ENCODE measurements at places on chromosomes 1 and 21.

DNA sequence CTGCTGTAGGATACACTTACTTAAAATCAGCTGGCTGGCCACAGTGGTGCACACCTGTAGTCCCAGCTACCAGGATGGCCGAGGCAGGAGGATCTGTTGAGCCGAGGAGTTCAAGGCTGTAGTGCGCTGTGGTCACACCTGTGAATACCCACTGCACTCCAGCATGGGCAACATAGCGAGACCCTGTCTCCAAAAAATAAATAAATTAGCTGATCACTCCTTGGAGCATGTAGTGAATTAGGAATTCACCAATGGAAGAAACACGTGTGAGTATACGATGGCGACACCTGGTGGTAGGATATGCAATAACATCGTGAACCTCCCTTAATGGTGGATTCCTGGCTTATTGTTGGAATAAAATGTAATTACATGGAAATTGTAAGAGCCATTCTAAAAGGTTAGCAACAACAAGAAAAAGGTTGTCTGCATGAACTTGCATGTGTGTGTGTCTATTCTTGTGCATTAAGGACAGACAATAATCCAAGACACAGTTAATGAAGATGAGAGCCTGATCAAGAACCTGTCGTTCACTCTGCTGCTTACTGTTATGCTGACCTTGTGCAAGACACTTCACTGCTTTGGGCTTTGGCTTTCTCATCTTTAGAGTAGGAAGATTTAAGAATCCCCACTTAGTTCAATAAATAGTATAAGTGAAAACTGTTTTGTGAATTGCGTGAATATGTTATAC, 38.6 kb upstream of the COX20 start:
- DNase-seq = peak; percentile 49

DNA sequence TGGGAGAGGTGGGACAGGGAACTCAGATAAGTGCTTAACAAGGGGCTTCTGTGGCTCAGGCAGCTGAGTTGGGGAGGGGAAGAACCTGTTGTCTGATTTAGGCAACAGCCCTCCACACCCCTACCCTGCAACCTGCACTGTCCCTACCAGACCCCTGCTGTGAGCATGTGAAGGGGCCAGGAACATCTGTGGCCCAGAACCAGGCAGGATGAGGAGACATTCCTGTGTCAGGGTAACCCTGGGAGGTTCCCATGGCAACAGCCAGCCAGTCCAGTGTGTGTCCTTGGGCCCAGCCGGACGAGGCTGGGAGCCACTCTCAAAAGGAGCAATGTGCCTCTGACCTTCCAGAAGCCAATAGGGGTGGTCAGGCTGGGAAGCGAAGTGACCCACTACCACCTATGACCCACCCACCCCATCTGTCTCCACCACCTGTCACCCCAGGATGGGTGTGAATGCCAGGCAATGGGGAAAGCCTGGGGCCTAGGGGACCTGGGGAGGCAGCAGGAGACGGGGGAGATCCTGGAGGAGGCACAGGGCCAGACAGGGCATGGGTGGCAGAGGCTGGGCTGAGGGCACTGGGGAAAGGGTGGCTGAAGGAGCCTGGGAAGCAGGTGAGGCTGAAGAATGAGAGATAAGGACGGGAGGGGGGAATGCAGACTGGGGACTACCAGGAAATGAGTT, 5.0 kb upstream of the PMVK start:
- no peak for DNase-seq

DNA sequence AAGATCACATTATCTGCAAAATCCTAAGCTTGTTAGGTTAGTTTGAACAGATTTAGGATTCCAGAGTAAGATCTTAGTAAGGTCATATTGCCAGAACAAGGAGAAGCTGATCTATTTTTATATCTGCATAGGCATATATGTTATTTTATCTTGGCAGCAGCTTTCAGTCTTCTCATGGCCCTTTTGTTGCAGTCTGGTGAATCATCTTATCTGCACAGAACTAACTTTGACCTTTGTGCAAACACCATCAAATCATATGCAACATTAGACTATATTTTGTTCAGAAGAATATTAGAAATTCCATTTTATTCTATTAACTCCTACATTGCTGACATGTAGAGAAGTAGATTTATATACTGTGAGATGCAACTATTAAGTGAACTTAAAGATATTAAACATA, 107.3 kb downstream of the CLEC20A start:
- no peak for DNase-seq

DNA sequence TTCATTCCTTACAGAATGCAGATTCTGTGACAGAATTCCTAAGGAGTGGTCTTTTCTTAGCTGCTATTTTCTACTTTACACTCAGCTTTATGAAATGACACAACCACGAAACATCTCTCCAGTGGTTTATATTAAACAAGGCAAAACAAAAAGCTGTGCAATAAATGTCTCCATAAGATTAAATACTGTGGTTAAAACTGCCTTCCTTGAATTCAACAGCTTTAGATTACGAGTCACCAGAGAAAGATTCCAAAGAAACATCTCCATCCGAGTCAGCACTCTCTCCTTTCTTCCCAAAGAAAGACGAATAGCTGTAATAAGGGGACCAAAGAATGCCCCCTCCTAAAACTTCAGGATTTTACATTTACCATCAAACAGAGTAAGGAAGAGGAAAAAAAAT, 4.6 kb upstream of the C1orf87 start:
- no peak for DNase-seq

- no peak for DNase-seq
Observed at GRCh38 chr21:16587681-16588375, 858.0 kb downstream of the USP25 start.

DNA sequence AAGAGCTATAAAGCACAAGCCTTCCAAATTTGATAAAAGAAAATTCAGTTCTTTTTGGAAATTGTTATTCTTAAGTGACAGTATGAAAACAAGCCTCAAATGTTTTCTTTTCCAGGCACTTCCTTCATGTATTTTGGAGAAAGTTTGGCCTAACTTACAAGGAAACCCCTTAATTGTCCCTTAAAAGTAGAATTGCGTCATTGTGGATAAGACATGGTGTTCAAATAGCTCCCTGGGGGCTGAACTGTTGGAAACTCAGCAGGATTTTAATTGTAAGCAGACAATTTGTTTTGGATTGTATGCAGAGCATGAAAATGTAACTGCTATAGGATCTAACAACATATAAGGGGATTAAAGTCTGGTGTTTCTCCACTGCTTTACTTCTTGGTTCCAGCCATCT, 35.4 kb upstream of the FGGY start:
- DNase-seq = no peak
